ENCODE measurements at places on chromosomes 5 and 9. TPM values are rescaled to one million over a fixed set of nuclear protein-coding genes. Genes with fewer than 3 reads are reported as not detected.

CDH18 gene
- not detected for total RNA-seq

FAM163B gene
- 0.54 TPM for total RNA-seq

TRIM7 gene
- total RNA-seq = 6.3 TPM

CAMK2A gene
- 0.28 TPM for total RNA-seq

GRCh38 chr9:16289639-16290038 is 580.8 kb downstream of the BNC2 start:
- DNase-seq = no peak
- H3K4me3 ChIP-seq = no peak overlapping the region
- H3K4me1 ChIP-seq = no peaks in the 10 kb centered on the region
- H3K27me3 ChIP-seq = no peaks in the 10 kb centered on the region

DNA sequence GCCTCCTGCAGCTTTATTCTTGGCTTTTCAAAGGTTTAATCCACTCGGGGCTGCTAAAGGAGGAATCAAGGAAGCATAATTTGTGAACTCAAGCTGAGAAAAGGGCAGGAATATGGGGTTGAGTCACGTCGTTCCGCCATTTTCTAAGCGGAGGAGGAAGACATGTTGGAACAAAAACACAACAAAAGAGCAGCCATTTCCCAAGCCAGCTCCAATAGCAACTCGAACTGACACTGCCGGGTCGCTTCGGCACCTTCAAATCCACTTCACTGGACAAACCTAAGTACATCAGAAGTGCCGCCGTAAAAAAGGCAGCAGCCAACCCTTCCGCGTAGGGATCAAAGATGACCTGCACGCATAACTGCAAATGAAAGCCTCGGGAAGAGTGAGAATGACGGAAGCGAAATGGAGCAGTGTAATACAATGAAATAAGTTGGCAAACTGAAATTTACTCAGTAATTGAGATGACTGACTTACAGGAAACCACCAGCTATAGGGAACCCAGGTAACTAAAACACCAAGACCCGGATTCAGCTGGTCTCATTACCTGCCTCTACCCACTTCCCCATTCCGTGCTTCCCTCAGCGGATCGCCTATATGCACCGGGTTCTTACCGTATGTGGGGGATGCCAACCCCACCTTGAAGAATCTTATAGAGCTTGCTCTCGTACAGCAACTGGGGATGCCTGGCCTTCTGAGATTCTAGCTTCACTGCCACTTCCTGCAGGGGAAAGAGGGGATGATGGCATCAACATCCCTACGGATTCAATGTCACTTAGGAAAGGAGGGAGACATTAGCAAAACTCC is 1.6 kb downstream of the CSNK1A1 start:
- DNase-seq = peak; percentile 55
- peaks cover 2% of the 10 kb centered on the region for H3K36me3 ChIP-seq
- H3K27me3 ChIP-seq = no peaks in the 10 kb centered on the region

- H3K4me1 ChIP-seq = peaks cover 14% of the 10 kb centered on the region
- no peak overlapping the region for H3K27ac ChIP-seq
- H3K27me3 ChIP-seq = no peaks in the 10 kb centered on the region
- no peaks in the 10 kb centered on the region for H3K36me3 ChIP-seq
- DNase-seq = no peak
Measured at GRCh38 chr9:89734600-89735041, 129.8 kb downstream of the GADD45G start.

DNA sequence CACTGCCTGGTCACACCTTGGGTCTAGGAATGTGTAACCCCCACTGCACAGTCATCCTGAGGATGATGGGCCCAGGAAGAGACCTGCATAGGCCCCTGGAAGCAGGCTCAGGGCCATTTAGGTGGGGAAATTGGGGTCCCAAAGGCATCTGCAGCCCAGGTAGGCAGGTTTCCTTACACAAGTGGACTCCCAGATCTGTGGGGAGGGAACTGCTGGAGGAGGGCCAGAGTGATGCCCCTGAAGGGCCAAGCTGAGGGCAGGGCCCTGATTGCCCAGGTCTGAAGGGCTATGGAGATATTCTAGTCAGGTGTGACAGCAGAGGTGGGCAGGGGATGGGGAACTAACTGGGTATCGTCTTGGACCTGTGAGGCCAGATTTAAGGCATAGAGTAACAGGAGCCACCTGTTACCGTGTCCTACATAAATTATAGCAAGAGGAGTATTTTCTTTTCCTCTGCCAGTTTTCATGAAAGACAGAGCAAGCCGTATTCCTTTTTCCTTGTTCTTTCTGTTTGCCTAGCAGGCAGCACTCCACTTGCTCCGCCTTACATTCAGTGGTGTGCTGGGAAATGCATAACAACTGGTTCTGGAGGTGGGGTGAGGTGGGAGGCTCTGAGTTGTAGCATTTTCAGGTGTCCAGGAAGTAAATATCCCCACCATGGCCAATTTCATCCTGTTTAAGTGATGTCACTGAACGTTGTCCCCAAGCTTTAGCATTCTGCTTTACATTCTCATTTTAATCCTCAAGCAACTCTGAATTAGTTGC is 41.3 kb downstream of the PPARGC1B start:
- no peaks in the 10 kb centered on the region for H3K4me1 ChIP-seq
- H3K36me3 ChIP-seq = no peaks in the 10 kb centered on the region
- no peaks in the 10 kb centered on the region for H3K27me3 ChIP-seq
- H3K4me3 ChIP-seq = no peak overlapping the region
- peak; percentile 15 for DNase-seq
- H3K27ac ChIP-seq = no peak overlapping the region

- H3K27ac ChIP-seq = no peak overlapping the region
- H3K4me1 ChIP-seq = no peaks in the 10 kb centered on the region
- H3K4me3 ChIP-seq = no peak overlapping the region
- H3K27me3 ChIP-seq = no peaks in the 10 kb centered on the region
- no peaks in the 10 kb centered on the region for H3K36me3 ChIP-seq
Measured at GRCh38 chr9:104260004-104260403, 165.9 kb downstream of the SMC2 start.

DNA sequence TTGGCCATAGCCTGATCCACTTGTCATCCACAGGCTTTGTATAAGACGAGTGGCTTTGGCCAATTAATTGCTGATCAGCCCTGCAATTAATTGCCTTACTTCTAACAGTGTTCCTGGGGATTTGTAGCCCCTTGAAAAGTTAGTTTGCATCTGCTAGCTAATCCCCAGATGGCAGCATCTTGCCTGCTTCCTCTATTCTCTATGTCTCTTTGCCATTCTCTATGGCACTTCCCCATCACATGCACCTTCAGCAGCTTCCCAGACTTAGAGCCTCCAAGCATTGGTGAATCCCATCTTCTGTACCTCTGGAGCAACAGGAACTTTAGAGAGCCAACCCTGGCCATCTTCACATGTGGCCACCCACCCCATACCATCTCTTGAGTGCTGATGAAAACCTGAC is 197.0 kb upstream of the DMAC1 start:
- DNase-seq = no peak
- no peaks in the 10 kb centered on the region for H3K4me1 ChIP-seq
- H3K27me3 ChIP-seq = no peaks in the 10 kb centered on the region
- H3K4me3 ChIP-seq = no peak overlapping the region

Measured in kidney (tissue), 22 donors.